COLO829 (cell line): ENCODE measurements at places on chromosomes 12 and 14.

- no peak for DNase-seq
These were observed 57.3 kb downstream of the AVPR1A start for GRCh38 chr12:63093711-63094110.

GRCh38 chr14:74324931-74325361 is 22.2 kb upstream of the ABCD4 start:
- DNase-seq, result peak; percentile 58

- no peak for DNase-seq
These were observed 8.4 kb downstream of the ESPL1 start for GRCh38 chr12:53276511-53276910.

DNA sequence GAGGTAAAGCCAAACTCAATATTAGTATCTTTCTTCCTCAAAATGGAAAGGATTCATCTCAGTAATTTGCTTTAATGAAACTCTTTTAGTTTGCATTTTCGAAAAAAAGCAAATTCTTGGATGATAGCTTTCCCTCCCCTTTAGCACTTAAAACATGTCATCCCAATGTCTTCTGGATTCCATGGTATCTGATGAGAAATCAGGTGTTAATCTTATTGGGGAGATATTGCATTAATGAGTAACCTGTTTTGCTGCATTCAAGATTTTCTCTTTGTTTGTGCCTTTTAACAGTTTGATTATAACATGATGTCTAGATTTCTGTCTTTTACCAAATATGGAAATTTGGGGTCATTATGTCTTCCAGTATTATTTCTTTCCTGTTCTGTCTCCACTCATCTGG is 405.1 kb upstream of the FOXG1 start:
- no peak for DNase-seq

DNA sequence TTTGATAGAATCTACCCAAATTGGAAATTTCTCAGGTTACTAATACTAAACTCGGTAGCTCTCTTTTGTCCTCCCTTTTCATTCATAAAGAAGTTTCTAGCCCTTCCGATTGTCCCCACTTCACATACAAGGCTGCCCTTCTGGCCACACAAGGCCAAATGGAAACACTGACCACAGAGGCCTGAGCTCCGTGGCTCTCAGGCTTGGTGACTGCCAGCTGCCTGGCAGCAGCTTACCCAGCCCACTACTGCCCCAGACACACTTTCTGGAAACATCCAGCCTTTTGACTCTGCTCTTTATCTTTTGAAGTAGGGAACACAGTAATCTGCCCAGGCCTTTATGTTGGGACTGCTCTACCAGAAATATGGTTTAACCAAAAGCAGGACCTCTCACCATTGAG is 167.2 kb downstream of the GCH1 start:
- no peak for DNase-seq

DNA sequence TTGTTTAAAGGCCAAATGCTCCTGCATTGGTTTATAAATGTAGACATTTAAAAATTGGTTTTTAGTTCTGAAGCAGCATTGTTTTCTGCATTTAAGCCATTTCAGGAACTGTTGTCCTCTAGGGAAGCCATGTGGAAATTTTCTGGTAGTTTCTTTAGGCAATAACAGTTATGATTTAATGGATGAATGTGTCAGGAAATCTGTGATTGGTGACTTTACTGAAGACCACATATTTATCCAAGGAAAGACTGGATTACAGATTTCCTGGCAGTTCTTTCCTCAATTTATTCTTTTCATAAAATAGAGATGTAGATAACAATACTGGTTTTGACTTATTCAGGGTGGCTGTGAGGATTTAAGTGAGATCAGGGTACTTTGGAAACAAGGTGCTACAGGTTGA is 27.6 kb downstream of the TBC1D15 start:
- no peak for DNase-seq

DNA sequence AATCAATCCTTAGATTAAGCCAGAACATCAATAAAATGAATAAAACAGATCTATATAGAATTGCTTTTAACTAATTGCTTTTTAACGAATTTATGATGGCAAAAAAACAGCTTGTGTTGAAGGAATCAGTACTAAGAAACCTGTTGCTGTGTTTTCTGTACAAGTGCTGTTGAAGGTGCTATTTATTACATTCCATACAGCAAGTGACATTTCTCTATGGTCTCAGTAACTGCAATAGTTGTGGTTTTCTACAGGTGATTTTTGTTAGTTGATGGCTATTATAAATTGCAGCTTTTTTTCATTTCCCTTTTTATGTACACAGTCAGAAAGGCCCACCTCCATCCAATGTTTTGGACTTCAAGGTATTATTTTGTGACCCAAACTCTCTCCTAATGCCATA is 56.6 kb downstream of the SLC2A13 start:
- DNase-seq, result no peak

DNA sequence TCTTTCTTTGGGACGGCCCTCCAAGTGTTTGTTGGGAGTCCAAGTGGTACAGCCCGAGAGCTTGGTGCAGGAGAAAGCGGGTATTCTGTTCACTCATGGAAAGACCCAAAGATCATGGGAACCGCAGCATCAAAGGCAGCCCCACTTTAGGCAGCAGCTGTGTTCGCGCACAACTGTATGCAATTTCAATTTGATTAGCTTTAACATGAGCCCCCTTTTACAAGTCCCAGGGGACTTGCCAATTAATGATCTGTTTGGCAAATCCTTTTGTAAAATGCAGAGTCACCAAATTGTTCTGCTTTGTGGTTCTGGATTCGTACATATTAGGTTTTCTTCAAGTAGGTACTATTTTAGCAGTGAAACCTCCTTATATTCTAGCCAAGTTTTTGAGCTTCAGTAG is 217.7 kb downstream of the AACS start:
- no peak for DNase-seq

DNA sequence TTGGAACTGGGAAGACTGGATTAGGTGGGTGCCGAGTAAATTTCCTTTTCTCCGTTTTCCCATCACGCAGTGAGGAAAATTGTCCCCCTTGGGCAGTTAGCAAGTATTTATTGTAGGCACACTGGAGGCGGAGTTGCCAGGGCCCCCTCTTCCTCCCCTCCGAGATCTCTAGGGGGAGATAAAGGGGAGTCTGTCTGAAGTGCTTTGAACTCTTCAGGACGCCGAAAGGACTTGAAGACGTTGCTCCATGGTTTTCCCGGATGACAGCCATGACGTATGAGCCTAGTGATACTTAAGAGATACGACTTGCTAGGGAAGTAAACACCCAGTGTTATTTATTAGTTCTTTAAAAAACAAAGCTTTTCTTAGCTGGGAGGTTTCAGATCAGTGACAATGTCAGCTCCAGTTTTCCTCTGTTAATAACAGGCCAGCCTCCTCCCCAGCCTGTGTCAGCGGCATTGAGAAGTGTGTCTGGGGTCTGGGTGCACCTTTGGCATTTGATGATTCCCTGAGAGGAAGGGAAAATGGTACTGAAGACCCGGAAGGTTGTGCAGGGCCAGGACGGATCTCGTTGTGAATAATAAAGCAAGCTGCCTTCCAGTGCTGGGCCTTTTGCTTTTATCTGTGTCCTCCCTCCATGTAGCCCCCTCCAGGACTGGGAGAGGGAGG is 78.7 kb downstream of the TSPAN9 start:
- DNase-seq, result no peak

DNA sequence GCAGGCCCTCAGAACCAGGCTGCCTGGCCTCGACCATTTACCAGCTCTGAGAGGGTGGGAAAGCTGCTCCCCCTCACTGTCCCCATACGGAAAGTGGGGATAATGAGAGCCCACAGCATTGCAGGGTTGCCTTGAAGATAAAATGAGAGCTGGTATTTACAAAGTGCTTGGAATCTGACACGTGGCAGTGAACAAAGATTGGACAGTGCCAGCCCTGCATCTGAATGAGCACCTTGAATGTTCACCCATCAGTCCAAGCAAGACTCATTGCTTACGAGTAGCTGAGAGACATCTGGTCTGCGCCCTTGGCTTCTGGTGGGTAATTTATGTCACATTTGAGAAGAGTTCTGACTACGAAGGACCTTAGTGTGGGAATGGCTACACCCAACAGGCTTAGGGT is 67.5 kb downstream of the CLMN start:
- no peak for DNase-seq

- no peak for DNase-seq
These were observed 253.9 kb upstream of the ARID2 start for GRCh38 chr12:45475594-45475993.

DNA sequence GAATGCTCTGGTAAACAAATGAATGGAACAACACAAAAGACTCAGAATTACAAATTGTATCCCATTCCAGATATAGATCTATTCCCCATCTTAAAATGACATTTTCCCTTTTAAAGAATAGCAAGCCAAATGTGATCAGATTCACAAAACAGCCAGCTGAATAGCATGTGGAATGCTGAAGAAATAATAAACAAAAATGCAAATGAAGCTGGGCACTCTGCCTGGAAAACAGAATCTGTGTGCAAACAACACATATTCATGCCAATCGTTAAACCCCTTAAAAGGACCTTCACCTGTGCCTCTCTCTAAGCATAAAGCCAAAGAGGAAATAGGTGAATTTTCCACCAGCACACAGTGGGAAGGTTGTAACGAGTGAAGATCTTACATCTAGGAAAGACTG is 67.9 kb upstream of the PDZRN4 start:
- no peak for DNase-seq

DNA sequence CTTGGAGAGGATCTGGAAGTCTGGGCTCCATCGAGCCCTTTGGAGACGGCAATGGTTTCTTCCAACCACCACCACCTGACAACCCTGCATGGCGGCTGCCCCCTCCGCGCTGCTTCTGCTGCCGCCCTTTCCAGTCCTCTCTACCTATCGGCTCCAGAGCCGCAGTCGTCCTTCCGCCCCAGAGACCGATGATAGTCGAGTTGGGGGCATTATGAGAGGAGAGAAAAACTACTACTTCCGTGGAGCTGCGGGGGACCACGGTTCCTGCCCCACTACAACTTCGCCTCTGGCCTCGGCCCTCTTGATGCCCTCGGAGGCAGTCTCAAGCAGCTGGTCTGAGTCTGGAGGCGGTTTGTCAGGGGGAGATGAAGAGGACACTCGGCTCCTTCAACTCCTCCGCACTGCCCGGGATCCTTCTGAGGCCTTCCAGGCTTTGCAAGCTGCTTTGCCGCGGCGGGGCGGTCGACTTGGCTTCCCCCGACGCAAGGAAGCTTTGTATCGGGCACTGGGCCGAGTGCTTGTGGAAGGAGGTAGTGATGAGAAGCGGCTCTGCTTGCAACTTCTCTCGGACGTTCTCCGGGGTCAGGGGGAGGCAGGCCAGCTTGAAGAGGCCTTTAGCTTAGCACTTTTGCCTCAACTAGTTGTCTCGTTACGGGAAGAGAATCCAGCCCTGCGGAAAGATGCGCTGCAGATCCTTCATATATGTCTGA is 499 bp downstream of the TOGARAM1 start:
- no peak for DNase-seq

DNA sequence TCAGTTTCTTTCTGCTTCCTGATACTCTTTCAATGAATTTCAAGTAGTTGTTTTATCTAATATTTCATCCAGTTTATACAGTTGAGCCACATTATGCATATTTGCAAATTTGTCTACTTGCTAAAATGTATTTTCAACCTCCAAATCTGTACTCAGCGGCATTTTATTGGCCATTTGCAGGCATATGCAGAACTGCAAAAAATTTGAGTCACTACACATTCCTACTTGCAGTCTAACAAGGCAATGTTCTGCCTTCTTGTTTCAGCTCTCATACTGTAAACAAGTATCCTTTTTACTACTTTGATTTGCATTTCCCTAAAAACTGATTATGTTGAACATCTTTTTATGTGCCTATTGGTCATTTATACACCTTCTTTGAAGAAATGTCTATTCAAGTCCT is 55.0 kb downstream of the POLR3B start:
- DNase-seq, result no peak

DNA sequence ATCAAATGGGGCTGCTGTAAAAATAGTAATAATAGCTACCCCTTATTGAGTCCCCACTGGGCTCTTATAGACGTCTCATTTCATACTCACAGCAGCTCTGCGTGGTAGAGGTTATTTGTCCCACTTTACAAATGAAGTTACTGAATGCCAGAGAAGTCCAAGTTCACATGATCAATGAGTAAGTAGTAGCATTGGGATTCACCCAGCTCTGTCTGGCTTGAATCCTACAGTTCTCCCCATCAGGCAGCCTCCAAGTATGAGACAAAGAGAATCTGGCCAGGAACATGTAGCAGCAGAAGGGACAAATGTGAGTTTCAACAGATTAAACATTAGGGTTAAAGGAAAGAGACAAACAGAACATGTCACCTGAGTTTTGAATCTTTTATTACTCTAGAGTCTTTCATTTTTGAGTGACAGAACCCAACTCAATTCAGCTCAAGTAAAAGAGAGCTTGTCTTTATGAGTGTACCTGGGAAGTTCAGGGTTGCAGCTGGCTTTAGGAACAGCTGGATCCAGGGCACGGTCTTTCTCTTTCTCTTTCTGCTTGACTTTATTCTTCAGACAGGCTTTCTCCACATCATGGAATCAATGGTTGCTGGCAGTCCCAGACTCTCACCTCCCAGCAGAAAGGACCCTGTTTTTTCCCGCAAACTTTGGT is 64.1 kb upstream of the JDP2 start:
- DNase-seq, result no peak

DNA sequence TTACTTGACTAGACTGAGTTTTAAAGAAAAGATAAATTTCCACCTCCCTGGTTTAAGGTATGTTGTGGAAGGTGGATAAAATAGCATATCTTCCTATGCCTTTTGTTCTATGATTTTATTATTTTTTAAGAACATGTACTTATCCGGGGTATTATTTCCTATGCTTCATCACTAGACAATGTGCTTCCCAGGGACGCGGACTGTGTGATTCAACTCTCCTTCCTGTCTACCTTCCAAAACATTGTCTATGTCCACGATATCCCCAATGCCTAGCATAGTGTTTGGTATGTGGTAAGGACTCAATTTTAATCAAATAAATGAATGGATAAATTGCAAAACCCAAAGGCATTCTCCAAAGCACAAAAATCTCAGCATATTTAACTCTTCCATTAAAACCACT is 8.3 kb upstream of the CCND2 start:
- DNase-seq, result no peak

DNA sequence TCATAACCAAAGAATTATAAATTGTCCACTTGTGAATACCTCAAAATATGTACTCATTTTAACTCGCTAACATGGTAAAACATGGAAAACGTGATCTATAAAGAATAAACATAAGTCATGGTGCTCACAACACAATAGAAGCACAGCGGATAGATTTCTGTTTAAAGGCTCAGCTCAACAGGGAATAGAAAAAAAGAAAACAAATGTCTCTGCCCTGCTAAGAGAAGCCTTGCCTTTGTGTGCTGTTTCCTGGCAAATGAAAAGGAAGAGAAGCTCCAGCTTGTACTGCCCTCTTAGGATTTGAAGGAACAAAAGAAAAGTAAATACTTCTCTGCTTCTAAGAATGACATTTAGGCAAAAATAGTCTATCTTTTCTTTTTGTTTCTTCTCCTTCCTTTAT is 121.0 kb upstream of the KRR1 start:
- DNase-seq, result no peak

DNA sequence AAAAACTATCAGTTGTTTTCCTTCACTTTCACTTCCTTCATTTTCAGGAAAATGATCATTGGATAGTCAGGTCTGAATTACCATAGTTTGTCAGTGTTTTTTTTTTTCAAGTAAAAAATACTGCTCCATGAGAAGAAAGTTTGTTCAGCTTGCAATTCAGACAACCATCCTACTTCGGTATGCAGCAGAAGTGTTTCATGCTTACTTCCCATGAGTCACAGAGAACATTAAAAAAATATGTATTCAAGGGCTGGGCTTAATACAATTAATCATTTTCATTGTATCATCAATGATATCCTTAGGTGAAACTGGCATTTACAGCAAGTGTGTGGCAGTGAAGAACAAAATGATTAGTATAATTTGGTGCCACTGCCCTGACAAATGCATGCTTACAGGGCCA is 21.6 kb downstream of the PYM1 start:
- no peak for DNase-seq
